ENCODE measurements at places on chromosomes 4 and X.

DNA sequence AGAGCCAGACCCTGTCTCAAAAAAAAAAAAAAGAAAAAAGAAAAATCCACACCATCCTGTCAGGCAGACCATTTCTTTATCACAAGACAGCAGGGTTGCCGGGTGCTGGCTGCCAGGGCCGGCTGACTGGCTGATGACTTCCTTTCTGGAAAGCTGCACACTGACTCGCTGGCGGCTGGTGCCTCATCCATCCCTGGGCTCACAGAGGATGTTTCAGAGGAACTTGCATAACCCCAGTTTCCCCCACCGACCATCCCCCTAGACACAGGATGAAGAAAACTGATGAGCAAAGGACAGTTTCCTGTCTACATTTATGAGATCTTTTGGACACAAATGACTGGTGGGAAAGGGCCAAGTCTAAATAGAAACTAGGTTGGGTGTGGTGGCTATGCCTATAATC is 14.1 kb downstream of the HPSE start:
- DNase-seq = no peak

DNA sequence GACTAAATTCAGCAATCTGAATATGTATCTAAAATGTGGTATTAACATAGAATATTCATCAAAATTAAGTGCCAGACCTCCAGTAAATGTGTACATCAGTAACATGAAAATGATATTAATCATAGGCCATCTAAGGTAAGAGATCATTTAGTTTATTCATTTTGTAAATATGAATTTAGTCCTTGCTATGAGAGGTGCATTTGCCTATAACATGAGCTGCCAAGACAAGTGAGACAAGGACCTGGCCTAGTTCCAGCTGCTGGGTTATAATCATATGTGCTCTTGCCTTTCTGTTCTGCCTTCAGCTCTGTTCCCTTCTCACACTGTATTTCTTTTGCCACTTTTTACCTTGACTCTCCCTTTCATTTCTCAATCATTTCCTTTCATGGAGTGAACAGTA is 160.0 kb downstream of the STIM2 start:
- no peak for DNase-seq

DNA sequence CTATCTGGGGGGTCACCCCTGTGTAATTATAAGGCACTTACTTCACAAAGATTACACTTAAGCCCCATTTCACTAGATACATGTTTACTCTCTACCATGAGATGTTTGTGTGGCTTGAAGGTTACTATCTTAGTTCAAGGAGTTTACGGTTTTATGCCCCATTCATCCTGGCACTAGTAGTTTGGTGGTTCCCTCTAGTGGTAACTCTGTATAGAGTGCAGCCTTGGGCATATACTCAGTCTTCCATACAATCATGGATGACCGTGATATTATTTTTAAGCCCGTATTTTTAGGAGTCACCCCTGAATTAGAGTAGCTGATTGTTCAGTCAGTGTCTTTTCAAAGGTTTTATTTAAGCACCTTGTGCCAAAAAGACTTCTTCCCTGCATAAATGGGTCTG is 109.9 kb upstream of the FAM47C start:
- no peak for DNase-seq

- no peak for DNase-seq
These were observed 329.5 kb upstream of the ZFP42 start for GRCh38 chr4:187666034-187666433.

GRCh38 chr4:154602404-154603020 is 9.9 kb downstream of the FGG start:
- no peak for DNase-seq

Data from hepatic stellate cell (primary cell).